ENCODE measurements at places on chromosomes 2 and 18. TPM values are rescaled to one million over a fixed set of nuclear protein-coding genes. Genes with fewer than 3 reads are reported as not detected.

GRCh38 chr2:216918088-216918680, 58.3 kb upstream of the TNP1 start:
- no peaks in the 10 kb centered on the region for H3K4me1 ChIP-seq
- no peak overlapping the region for H3K4me3 ChIP-seq
- DNase-seq = no peak
- H3K27ac ChIP-seq = no peak overlapping the region
- H3K27me3 ChIP-seq = no peaks in the 10 kb centered on the region

GRCh38 chr2:241463276-241464135, 44.9 kb downstream of the STK25 start:
- no peaks in the 10 kb centered on the region for H3K4me1 ChIP-seq
- no peaks in the 10 kb centered on the region for H3K36me3 ChIP-seq
- H3K4me3 ChIP-seq = no peak overlapping the region

DNA sequence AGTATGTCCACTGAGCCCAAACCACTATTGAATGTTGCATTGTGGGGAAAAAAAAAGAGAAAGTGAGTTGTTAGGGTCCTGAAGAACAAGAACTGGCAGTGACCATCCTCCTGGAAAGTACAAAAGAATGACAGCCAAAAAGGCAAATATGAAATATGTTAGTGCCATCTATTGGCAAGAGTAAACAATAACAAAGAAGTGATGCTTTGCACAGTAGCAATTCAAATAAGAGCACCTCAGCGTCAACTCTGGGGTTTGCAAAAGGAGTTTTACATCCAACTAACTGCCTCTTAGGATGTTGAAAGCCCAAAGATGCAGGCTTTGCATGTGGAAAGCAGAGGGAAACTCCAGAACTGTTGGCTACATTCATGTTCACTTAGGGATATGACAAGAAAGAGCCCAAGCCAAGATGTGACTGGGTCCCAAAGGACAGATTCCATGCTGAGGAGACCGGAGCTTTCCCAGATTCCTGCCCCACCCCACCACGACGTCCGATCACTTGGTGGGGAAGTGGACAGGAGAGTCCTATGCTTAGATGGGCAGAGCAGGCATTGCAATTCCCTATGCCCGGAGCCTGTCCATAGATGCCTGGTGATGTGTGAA, 15.6 kb downstream of the TRABD2A start:
- H3K36me3 ChIP-seq = peaks cover 21% of the 10 kb centered on the region
- peaks cover 43% of the 10 kb centered on the region for H3K4me1 ChIP-seq
- no peaks in the 10 kb centered on the region for H3K27me3 ChIP-seq
- no peak for DNase-seq

GRCh38 chr2:176414641-176415040, 145.4 kb downstream of the MTX2 start:
- H3K4me3 ChIP-seq = no peak overlapping the region
- DNase-seq = no peak
- H3K4me1 ChIP-seq = no peaks in the 10 kb centered on the region
- H3K27ac ChIP-seq = no peak overlapping the region

- no peaks in the 10 kb centered on the region for H3K4me1 ChIP-seq
- no peak overlapping the region for H3K27ac ChIP-seq
- H3K27me3 ChIP-seq = no peaks in the 10 kb centered on the region
- H3K4me3 ChIP-seq = no peak overlapping the region
- no peak for DNase-seq
- H3K36me3 ChIP-seq = no peaks in the 10 kb centered on the region
These were observed 824.2 kb downstream of the PLCL1 start for GRCh38 chr2:198628596-198628995.

- H3K27me3 ChIP-seq = no peaks in the 10 kb centered on the region
- no peak overlapping the region for H3K4me3 ChIP-seq
These were observed 17.2 kb downstream of the EPHA4 start for GRCh38 chr2:221554769-221555493.

- no peak overlapping the region for H3K27ac ChIP-seq
- H3K4me3 ChIP-seq = no peak overlapping the region
- no peaks in the 10 kb centered on the region for H3K27me3 ChIP-seq
- peaks cover 10% of the 10 kb centered on the region for H3K36me3 ChIP-seq
- H3K4me1 ChIP-seq = peaks cover 2% of the 10 kb centered on the region
- DNase-seq = no peak
These were observed 61.0 kb downstream of the BIN1 start for GRCh38 chr2:127045792-127046501.

- no peak for DNase-seq
- H3K27ac ChIP-seq = no peak overlapping the region
- no peaks in the 10 kb centered on the region for H3K27me3 ChIP-seq
- no peaks in the 10 kb centered on the region for H3K36me3 ChIP-seq
These were observed 709.3 kb downstream of the SLC4A3 start for GRCh38 chr2:220336771-220337170.

Gene ORC4
- total RNA-seq = 29.7 TPM

- peak; percentile 13 for DNase-seq
- peaks cover 7% of the 10 kb centered on the region for H3K4me1 ChIP-seq
- no peak overlapping the region for H3K4me3 ChIP-seq
- H3K27ac ChIP-seq = no peak overlapping the region
These were observed 26.4 kb downstream of the CENPO start for GRCh38 chr2:24819442-24820174.
